Activated T-helper 1 cell treated with Interleukin-2 at 50 U/mL for 16 hours (primary cell): ENCODE measurements at places on chromosomes 2 and 18.

DNA sequence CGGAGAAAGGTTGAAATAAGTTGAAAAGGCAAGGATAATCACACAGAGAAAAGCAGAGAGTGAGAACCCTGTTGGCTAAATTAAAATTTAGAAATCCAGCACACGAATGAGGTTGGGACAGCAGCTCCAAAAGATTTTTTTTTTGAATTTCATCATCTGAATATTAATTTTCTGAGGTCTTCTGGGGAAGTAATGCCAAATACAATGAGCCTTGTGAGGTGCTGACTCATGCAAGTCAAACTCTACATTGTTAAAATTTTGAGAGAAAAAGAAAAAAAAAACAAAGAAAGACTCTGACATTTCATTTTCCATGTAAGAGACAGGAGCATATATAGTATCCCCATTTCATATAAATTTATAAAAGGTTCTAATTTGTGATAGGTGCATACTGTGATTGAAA lies 614.2 kb upstream of the CDH2 start:
- no peak for DNase-seq

DNA sequence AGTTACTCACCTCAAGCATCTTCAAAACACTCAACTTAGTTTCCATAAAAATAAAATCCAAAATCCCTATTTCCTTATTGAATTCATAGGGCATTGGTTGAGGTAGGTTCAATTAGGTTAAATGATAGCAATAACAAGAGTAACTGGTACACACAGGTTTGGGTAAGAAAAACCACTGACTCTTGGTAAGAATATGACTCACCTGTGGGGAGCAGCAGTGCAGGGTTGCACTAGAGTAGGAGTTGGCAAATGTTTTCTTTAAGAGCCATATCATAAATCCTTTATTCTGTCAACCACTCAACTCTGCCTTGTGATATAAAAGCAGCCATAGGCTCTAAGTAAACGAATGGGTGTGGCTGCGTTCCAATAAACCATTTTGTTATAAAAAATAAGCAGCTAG lies 71.4 kb upstream of the CDH20 start:
- no peak for DNase-seq

- no peak for DNase-seq
Observed at GRCh38 chr18:77147418-77147852, 14.9 kb upstream of the MBP start.

GRCh38 chr2:14306268-14306861 lies 326.2 kb upstream of the LRATD1 start:
- no peak for DNase-seq

- no peak for DNase-seq
Observed at GRCh38 chr2:176130147-176130956, 847 bp downstream of the HOXD8 start.

- DNase-seq = peak; percentile 65
Observed at GRCh38 chr2:136327162-136327852, 209.4 kb upstream of the CXCR4 start.

GRCh38 chr2:168178520-168179324 lies 68.7 kb downstream of the STK39 start:
- DNase-seq = no peak

DNA sequence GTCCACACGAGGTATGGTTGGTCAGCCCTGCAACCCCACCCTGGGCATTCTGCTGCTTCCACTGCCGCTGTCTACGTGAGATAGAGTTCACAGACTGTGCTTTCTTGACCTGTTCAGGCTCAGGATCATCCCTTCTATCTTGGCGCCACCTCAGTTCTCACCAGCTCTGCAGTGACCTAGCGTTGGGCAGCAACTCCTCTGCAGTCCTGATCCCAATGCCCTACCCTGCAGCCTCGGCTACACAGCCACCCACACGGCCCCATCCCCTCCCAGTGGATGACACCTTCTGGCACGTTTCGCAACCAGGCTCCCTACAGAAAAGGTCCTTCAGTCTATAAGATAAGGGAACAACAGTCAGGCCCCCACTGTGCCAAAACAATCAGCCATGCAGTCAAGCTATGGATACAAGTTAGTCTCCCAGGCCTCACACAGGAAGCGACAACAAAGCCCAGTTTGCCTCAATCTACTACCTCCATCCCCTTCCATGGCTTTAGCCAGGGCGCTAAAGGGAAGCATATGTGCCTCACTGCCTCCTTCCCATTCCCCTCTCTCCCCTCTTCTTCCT lies 317.9 kb upstream of the PKDCC start:
- DNase-seq = no peak

DNA sequence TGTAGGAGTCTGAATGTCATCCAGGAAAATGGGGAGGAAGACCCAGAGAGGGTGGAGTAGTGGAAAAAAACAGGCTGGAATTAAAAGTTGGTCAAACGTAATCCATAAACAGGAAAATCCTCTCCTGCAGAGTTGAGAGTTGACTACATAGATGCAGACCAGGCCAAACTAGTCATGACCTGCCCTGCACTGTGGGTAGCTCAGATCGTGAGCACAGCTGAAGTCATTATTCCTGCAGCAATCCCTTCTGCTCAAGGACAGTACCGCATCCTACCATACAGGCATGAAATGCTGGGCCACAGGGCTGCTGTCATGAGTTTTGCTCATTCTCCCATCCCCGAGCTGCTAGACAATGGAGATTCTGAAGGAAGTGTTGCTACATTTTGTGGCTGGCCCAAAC lies 352.2 kb downstream of the EN1 start:
- no peak for DNase-seq
